CD8-positive, alpha-beta memory T cell (primary cell): ENCODE measurements at places on chromosomes 11 and 22. TPM values are rescaled to one million over a fixed set of nuclear protein-coding genes. Genes with fewer than 3 reads are reported as not detected.

GRCh38 chr11:134878785-134879184 lies 466.7 kb upstream of the B3GAT1 start:
- no peak overlapping the region for H3K27ac ChIP-seq
- no peak for DNase-seq
- no peak overlapping the region for H3K4me3 ChIP-seq

DNA sequence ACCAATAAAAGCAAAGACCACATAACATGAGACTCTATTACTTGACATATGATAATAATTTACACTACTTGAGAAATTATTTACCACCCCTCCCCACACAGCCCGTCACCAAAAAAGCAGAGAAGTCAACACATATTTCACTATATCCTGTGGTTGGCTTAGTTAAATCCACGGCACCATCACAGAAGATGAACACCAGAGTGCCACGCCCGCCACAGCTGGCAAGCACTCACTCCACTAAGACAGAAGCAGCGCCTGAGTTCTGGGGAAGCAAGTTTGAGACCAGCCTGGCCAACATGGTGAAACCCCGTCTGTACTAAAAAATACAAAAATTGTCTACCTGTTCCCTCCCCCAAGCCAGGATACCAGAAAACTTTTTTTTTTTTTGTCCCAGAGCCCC lies 53.1 kb downstream of the PACSIN2 start:
- peaks cover 37% of the 10 kb centered on the region for H3K4me1 ChIP-seq
- no peak for DNase-seq
- H3K36me3 ChIP-seq, result peaks cover 4% of the 10 kb centered on the region
- H3K4me3 ChIP-seq, result no peak overlapping the region
- no peak overlapping the region for H3K27ac ChIP-seq

- H3K4me3 ChIP-seq, result no peak overlapping the region
- DNase-seq, result peak; percentile 51
- no peaks in the 10 kb centered on the region for H3K4me1 ChIP-seq
- no peaks in the 10 kb centered on the region for H3K27me3 ChIP-seq
- H3K27ac ChIP-seq, result no peak overlapping the region
These were observed 33.0 kb downstream of the YWHAH start for GRCh38 chr22:31977141-31977841.

- no peak for DNase-seq
- no peak overlapping the region for H3K4me3 ChIP-seq
- H3K4me1 ChIP-seq, result no peaks in the 10 kb centered on the region
- no peaks in the 10 kb centered on the region for H3K27me3 ChIP-seq
- no peak overlapping the region for H3K27ac ChIP-seq
These were observed 57.9 kb downstream of the NOX4 start for GRCh38 chr11:89433278-89433677.

- DNase-seq, result no peak
- no peak overlapping the region for H3K4me3 ChIP-seq
- H3K27ac ChIP-seq, result no peak overlapping the region
- no peaks in the 10 kb centered on the region for H3K27me3 ChIP-seq
- no peaks in the 10 kb centered on the region for H3K4me1 ChIP-seq
These were observed 715.2 kb upstream of the TENM4 start for GRCh38 chr11:80156062-80156461.

GRCh38 chr22:44151676-44152075 lies 29.0 kb upstream of the PARVG start:
- no peak overlapping the region for H3K4me3 ChIP-seq
- peaks cover 8% of the 10 kb centered on the region for H3K4me1 ChIP-seq
- no peaks in the 10 kb centered on the region for H3K27me3 ChIP-seq
- no peak overlapping the region for H3K27ac ChIP-seq
- no peaks in the 10 kb centered on the region for H3K36me3 ChIP-seq

DNA sequence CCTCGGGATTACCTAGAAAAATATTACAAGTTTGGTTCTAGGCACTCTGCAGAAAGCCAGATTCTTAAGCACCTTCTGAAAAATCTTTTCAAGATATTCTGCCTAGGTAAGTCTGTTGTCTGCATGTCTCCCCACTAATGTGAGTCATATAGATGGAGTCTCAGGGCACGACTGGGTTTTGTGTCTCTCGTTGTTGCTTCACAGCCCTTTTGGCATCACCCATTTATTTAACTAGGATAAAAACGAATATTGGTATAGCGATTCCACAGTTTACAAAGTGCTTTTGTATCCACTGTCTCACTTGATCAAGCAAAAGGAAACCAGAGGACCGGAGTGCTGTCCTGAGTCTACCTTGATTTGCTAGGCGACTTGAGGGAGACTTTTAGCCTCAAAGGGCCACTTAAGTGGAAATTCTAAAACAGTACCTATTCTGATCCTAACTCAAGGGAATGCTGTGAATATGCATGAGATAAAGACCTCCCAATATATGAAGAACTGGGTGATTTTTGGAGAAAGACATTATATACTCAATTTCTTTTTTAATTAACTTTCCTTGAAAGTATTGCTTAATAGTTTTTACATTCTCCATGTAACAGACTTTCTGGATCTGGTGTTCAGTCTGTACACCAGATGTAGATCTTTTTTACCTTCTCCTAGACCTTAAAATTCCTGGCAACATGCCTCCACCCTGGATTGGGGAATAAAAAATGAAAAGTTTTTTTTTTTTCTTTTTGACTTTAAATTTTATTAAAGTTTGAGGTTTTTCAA lies 590 bp downstream of the NNMT start:
- no peaks in the 10 kb centered on the region for H3K27me3 ChIP-seq
- no peaks in the 10 kb centered on the region for H3K4me1 ChIP-seq
- H3K27ac ChIP-seq, result peak overlapping the region; percentile 12
- H3K36me3 ChIP-seq, result no peaks in the 10 kb centered on the region

- peak overlapping the region; percentile 56 for H3K4me3 ChIP-seq
- H3K27me3 ChIP-seq, result no peaks in the 10 kb centered on the region
- no peak for DNase-seq
- H3K4me1 ChIP-seq, result peaks cover 20% of the 10 kb centered on the region
These were observed 612 bp downstream of the GTSE1 start for GRCh38 chr22:46297151-46297812.

DNA sequence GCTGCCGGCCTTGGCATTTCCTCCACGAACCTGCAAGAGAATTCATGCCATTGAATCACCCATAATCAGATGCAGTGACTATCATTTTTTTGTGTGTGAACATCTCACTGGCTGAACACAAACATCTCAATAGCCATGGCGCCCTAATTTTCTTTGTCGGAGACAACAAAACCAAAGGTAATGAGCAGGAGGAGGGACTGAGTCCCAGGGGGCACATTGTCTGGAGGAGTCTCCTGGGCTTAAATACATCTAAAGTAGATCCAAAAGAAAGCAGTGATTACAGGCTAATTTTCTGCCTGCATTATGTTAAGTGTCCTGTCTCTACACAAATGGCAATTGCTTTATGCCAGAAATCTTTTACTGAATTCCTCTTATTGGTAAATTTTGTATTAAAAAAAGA lies 113.5 kb downstream of the NTM start:
- DNase-seq, result no peak
- H3K4me3 ChIP-seq, result no peak overlapping the region
- no peaks in the 10 kb centered on the region for H3K4me1 ChIP-seq

DNA sequence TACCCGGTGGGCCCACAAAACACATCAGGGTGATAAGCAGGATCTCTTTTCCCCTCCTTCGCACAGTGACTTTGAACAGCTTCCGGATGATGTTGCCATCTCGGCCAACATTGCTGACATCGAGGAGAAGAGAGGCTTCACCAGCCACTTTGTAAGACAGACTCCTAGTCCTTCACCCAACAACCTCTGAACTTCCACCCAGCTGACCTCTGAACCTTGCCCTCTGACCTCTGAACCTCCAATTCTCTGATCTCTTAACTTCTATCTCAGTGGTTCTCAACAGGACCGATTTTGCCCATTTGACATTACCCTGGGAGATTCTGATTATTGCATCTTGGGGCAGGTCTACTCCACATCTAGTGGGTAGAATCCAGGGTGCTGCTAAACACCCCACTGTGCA lies 3.2 kb downstream of the NCF4 start:
- no peak for DNase-seq
- H3K4me3 ChIP-seq, result no peak overlapping the region
- H3K4me1 ChIP-seq, result no peaks in the 10 kb centered on the region
- H3K27ac ChIP-seq, result no peak overlapping the region
- no peaks in the 10 kb centered on the region for H3K27me3 ChIP-seq

GRCh38 chr22:33325232-33326004 lies 267.2 kb upstream of the SYN3 start:
- H3K27me3 ChIP-seq, result no peaks in the 10 kb centered on the region
- no peak overlapping the region for H3K4me3 ChIP-seq
- no peak for DNase-seq
- no peaks in the 10 kb centered on the region for H3K4me1 ChIP-seq
- no peaks in the 10 kb centered on the region for H3K36me3 ChIP-seq

GRCh38 chr11:30420233-30420787 lies 97.4 kb downstream of the ARL14EP start:
- no peak overlapping the region for H3K4me3 ChIP-seq
- no peak overlapping the region for H3K27ac ChIP-seq
- H3K4me1 ChIP-seq, result no peaks in the 10 kb centered on the region

GRCh38 chr11:8593935-8594909 lies at the start of gene STK33:
Gene STK33 (minus strand): TSS chr11:8594228. CDS start chr11:8474905, 119,323 bp downstream.
- H3K27me3 ChIP-seq, result peaks cover 3% of the 10 kb centered on the region
- peak within 1 kb of the TSS; percentile 11 for H3K4me3 ChIP-seq
- H3K4me1 ChIP-seq, result peaks cover 9% of the 10 kb centered on the region

DNA sequence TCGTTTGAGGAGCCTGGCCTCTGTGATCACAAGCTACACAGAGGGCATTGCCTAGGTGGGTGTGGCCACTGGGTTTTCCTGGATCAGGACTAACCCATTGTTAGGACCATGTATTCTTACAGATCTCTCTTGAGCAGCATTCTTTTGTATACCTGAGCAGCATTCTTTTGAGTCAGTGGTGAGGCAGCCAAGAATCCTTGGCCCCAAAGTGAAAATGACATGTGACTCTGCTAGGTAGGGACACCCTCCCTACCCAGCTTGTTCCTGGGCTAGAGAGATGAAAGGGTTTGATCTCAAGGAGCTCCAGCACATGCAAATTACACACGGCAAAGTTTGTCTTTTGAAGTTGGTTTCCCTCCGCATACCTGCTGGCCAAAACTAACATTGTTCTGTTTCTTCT lies 55.0 kb upstream of the HORMAD2 start:
- no peaks in the 10 kb centered on the region for H3K27me3 ChIP-seq
- no peak overlapping the region for H3K4me3 ChIP-seq
- H3K27ac ChIP-seq, result no peak overlapping the region
- no peaks in the 10 kb centered on the region for H3K4me1 ChIP-seq

DNA sequence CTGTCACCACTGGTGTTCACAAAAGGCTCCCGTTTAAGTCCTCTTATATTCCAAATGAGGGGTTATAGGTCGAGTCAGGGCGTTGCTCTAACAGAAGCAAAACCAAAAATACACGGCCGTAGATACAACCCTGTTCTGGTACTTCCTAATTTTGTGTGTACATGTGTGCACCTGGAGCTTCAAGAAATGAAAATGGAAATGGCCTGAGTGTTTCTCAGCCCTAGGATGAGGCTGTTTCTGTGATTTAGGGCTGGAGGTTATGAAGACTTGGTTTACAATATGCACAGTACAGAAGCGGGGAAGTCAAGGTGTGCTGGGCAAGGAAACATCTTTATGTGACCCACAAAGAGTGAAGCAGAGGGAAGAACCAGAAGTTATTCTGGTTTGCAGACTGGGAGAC lies 110.4 kb upstream of the OR4B1 start:
- no peak overlapping the region for H3K27ac ChIP-seq
- H3K27me3 ChIP-seq, result no peaks in the 10 kb centered on the region
- H3K4me1 ChIP-seq, result peaks cover 37% of the 10 kb centered on the region

DNA sequence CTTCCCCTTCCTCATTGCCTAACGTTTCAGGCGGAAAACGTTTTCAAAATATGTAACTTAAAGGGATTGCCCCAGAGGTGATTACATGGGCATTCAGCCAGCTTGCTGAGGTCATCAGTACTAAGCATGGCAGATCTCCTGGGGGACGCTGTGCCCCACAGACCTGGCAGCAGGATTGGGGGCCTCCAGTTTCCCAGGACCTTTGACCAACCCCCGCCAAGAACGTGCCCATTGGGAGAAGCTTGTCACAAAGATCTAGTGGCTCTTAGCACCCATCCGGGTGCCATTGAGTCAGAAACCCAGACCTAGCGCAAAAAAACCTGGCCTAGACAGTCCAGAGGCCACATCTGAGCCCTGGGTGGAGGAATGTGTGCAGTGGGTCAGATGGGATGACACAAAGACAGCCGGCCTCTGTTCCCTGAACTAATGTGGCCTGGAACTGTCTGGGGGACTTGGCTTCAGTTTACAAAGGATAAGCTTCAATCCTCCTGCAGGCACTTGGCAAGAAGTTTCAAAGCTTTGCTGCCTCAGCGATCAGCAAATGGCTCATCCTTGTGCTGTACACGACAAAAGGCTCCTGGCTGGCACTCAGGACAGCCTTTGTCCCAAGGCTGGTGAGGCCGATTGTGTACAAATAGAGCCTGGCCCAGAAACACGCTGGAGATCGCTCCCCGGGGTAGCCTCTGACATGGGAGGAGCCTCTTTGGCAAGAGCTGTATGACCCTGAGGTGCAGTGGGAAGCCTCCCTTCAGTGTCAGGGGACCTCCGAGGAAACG lies 9.5 kb downstream of the C1QTNF6 start:
- peaks cover 10% of the 10 kb centered on the region for H3K4me1 ChIP-seq
- no peak overlapping the region for H3K27ac ChIP-seq
- H3K4me3 ChIP-seq, result no peak overlapping the region
- no peaks in the 10 kb centered on the region for H3K27me3 ChIP-seq

GRCh38 chr11:12827929-12828812 lies 153.9 kb downstream of the TEAD1 start:
- H3K4me1 ChIP-seq, result no peaks in the 10 kb centered on the region
- no peak overlapping the region for H3K4me3 ChIP-seq
- no peaks in the 10 kb centered on the region for H3K36me3 ChIP-seq

- no peak overlapping the region for H3K27ac ChIP-seq
- H3K36me3 ChIP-seq, result peaks cover 28% of the 10 kb centered on the region
- DNase-seq, result no peak
- H3K4me1 ChIP-seq, result peaks cover 6% of the 10 kb centered on the region
- H3K27me3 ChIP-seq, result no peaks in the 10 kb centered on the region
- no peak overlapping the region for H3K4me3 ChIP-seq
These were observed 17.5 kb downstream of the ADORA2A start for GRCh38 chr22:24444729-24445466.

Gene HPS4
- 18.9 TPM for polyA plus RNA-seq

Gene UPK3A
- not detected for polyA plus RNA-seq

Gene ZFP91
- 6.9 TPM for polyA plus RNA-seq

Gene SYT13
- not detected for polyA plus RNA-seq

Gene SPDYC
- polyA plus RNA-seq, result not detected

Gene PICK1
- 9.4 TPM for polyA plus RNA-seq

Gene FAM118B
- polyA plus RNA-seq, result 14.2 TPM

Gene CD3E
- polyA plus RNA-seq, result 1,158 TPM

Gene TYR
- polyA plus RNA-seq, result not detected

Gene MRPL16
- 75.0 TPM for polyA plus RNA-seq

Gene MOGAT2
- not detected for polyA plus RNA-seq

Gene TMPRSS13
- 1.5 TPM for polyA plus RNA-seq

Gene P4HA3
- polyA plus RNA-seq, result not detected

Gene CHCHD10
- polyA plus RNA-seq, result 34.0 TPM

Gene LMO1
- 0.29 TPM for polyA plus RNA-seq

Gene JAML
- 210 TPM for polyA plus RNA-seq

Gene MUC2
- not detected for polyA plus RNA-seq

Gene C22orf23
- not detected for polyA plus RNA-seq
